Inflammatory macrophage treated with lipopolysaccharide for 4 hours (primary cell): ENCODE measurements at places on chromosomes 5 and 9.

DNA sequence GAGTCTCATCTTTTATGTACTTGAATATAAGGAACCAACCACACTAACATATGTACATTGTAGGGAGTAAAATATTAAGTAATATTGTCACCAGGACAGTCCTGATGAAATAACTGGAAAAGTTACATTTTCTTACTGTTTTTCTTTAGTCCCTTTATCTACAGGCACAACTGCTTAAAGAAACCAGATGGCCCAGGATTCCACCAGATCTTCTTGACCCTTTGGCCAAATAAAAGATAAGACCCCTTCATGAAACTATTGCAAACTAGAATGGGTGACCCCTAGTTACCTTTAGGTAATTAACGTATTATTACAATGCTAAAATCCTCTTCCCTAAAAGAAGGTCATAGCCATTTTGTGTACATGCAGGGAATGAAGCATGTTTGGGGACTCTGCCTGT lies 106.3 kb upstream of the FTMT start:
- no peak for DNase-seq

DNA sequence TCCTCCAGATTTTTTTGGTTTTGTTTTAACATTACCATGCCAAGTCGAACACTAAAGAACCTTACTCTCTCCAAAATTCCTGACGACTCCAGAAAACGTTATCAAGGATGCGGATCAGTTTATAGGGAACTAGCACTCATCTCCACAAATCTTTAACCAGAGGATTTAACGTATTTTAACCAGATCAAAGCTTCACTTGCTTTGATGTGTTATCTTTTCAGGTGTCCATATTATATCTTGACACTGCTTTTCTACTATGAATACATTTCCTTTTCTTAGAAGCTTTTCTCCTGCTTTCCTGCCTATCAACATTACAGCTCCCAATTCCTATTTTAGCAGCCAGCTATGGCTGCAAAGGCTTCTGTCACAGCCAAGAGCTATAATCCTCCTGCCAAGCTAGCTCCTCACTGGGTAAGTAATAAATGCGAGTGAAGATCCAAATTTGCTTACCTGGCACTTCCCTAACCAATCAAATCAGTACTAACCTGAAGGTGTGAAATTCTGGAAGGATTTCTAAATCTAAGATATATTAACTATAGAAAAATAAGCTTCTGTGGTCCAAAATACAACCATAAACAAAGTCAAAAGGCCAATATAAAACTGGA lies 60.2 kb downstream of the CDC14B start:
- DNase-seq: no peak

DNA sequence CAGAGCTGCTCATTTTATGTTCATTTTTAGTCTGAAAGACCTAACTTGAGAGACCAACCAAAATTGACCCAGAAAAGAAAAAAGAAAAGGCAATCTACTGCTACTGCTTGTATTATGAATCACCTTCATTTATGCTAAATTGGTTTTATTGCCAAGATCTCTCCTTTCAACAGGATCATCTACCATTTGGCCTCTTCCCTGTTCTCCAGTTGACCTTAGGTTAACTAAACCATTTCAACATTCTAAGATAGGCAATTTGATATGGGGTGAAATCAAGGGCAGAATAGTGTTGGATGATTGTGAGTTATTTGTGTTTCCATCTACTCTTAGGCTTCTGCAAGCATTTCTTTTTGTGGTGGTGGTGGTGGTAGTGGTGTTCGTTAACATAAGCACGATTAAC lies 48.3 kb upstream of the POU4F3 start:
- no peak for DNase-seq

- no peak for DNase-seq
Measured at GRCh38 chr9:7656636-7657035, 142.9 kb downstream of the DMAC1 start.

DNA sequence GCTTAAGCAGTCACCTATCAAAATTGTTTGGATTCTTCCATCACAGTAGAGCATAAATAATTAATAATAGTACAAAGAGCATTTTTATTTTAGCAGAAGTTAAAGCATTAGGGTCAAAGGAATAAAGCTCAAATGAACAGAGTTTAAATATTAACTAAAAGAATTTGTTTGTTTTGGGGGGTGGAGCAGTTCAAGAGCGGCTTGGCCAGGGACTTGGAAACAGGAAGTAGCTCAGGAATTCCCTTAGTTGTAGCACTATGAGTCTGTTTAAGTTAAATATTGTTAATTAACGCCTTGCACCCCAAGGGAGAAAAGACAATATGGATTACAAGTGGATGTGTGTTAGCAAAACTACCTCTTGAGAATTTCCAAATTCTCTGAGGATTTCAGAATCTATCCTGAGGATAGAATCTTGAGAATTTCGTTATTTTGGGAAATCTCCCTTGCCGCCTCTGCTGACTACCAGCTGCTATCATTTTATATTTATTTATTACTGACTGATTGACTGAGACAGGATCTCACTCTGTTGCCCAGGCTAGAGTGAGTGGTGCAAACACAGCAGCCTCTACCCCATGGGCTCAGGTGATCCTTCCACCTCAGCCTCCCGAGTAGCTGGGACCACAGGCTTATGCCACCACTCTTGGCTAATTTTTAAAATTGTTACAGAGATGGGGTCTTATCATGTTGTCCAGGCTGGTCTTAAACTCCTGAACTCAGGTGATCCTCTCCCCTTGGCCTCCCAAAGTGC lies 96.7 kb upstream of the CHD1 start:
- DNase-seq: peak; percentile 54

GRCh38 chr5:11054014-11054413 lies 293.0 kb upstream of the DAP start:
- DNase-seq: no peak

DNA sequence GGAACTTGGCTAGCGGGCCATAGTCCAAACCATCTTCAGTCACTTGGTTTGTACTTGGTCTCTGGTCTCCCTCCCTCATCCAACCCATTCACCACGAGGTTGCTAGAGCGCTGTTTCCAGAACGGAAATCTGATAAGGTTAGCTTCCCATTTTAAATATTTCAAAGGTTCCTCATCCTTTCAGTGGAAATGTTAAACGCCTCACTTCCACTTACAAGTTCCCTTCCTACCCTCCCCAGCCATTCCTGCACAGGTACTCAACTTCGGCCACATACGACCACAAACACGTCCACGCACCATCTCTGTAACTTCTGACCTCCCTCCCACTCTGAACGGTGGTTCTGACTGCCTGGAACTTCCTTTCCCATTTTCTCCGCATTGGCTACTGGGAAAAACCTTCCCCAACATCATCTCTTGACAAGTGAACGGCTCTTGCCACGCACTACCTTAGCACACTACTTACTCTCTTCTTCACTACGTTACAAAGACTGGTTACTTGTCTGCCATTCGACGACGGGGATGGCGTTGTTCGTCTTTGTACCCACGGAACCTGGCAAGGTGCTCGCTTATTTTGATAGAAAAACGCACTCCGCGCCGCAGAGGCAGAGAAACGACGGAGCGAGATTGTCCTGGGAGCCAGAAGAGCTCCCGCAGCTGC lies 629 bp downstream of the CCNH start:
- peak; percentile 54 for DNase-seq

DNA sequence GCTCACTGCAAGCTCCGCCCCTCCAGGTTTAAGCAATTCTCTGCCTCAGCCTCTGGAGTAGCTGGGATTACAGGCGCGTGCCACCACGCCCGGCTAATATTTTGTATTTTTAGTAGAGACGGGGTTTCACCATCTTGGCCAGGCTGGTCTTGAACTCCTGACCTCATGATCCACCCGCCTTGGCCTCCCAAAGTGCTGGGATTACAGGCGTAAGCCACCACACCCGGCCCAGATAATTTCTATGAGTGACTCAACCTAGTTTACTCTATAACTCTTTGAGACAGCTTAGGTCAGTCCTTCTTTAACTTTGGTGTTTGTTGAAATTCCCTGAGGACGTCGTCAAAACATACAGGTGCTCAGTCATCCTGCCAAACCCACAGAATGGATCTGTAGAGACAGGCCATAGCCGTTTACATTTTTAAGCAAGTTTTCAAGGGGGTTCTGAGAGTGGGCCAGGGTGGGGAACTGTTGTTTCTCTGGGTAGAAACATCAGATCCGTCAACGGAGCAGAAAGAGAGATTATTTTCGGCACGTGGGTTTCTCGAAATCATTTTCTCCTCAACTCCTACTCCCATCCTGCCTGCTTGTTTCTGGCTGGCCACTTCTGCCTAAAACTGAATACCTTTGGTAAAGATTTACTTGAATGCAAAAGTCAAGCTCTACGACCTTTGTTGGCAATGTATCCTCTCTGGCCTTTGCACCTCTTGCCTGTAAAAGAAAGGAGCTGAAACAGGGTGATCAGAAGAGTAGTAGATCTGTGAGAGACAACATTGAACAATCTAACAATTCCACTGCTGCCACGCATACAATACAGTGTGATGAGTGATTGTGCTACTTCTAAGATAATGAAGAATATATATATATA lies 6.0 kb upstream of the BOD1 start:
- DNase-seq: no peak

- no peak for DNase-seq
Measured at GRCh38 chr9:77543131-77543822, 104.8 kb downstream of the GNA14 start.

DNA sequence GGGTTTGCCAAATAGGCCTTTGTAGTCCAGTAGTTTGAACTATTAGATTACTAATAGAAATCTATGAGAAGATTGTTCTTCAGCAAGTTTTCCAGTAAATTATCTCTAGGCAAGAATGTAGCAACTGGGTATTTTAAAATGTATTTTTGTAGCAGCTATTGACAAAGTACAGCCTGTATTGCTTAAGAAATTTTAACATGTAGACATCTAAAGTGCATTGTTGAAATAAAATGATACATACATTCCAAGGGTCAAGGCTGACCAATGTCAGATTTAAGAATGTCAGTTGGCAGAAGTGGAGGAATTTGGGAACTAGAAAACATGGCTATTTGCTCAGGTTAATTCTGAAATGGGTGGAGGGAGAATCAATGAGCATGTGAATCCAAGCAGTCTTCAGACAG lies 57.5 kb upstream of the ZSWIM6 start:
- peak; percentile 40 for DNase-seq

- DNase-seq: peak; percentile 28
Measured at GRCh38 chr9:92534674-92535073, 1.1 kb downstream of the ECM2 start.

DNA sequence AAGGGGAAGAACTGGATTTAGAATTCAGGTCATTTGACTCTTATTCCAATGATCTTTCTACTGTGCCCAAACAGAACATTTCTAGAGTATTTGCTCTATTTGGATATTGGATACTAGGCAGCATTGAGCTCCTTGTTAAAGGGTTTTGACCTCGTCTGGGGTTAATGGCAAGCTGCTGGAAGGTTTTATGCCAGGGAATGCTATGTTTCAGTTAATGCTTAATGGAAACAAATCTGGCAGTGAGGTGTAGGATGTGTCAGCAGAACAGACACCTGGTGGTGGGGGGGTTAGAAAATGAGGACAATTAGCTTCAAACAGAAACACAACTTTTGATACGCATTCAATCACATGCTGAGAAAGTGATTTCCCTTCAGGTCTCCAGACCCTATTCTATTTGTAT lies 51.5 kb downstream of the AGXT2 start:
- no peak for DNase-seq

DNA sequence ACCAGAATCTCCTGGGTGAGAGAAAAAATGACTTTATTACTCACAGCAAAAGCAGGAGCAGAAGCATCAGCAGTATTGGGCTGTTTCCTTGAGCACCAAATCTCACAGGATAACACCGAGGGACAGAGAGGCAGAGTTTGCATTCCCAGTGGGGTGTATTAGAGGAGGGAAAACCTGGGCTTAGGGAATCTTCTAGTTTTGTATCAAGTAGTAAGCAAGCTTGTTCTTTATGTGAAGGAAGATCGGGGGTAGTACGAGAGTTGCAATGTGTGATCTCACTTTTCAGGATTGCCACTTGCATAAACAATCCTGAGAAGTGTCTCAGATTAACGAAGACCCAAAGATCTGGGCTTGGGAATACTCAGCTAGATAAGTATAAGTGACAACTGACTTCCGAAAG lies 1163.0 kb downstream of the TAF11L14 start:
- no peak for DNase-seq

GRCh38 chr5:122181863-122182262 lies 52.5 kb downstream of the ZNF474 start:
- DNase-seq: no peak

GRCh38 chr9:78644359-78644758 lies 347.4 kb downstream of the PSAT1 start:
- DNase-seq: peak; percentile 41

DNA sequence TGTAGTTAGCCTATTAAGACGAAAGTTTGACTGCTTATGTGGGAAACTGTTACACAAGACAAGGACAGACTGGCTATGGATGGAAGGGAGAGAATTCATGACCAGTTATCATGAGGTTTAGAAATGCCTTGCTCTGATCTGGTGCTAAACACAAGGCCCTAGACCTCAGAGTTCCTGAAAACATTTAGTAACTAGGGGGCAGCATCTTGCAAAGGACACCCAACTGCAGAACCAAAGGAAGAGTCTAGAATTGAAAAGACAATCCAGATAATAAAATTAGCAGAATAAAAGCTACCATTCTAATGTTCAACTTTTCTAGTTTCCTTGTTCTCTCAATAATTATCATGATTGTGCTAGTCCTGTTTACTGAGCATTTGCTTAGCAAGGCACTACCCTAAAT lies 130.5 kb upstream of the GPR151 start:
- DNase-seq: no peak

DNA sequence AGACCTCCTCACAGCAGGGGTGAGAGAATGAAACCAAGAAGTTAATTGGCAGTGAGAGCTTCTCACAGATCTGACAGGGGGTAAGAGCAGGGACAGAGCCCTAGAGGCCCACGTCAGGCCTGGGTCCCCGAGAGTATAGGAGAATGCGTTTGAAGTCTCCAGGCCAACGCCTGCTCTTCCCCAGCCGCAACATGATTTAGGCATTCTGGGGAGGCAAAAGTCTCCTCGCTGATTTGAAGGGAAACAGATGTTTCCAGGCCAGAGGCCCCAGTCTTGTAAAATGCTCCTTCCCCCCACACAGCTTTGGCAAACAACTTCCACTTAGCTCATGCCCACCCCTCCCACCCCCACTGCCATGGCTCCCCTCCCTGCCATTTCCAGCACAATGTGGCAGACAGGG lies 239.2 kb upstream of the TRIM32 start:
- DNase-seq: no peak

DNA sequence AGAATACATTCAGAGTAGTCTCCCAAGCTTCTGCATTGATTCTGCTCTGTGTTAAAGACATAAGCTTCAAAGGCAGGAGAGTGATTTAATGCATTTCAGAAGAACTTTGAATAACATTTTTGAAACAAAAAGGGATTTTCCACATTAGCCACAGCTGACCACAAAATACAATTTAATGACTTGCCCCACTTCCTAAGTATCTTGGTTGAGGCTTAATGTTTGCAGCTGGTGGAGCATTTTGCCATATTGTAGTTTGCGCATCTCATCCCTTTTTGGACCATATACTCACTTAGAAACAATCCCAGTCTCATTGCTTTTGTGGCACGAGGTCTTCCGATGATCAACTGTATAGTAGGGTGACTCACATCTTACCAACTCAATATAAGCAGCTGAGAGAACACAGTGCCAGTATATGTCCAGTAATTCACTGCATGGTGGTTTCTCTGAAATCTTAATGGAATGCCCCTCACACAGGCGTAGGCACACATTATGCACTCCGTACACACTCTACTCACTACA lies 455.8 kb upstream of the PTGER4 start:
- peak; percentile 52 for DNase-seq
